ENCODE measurements at places on chromosomes 1 and 21. TPM values are rescaled to one million over a fixed set of nuclear protein-coding genes. Genes with fewer than 3 reads are reported as not detected.

ADORA3 gene
- total RNA-seq, result not detected

SPATA1 gene
- total RNA-seq, result 0.19 TPM

LMX1A gene
- total RNA-seq, result not detected

PLA2G2D gene
- not detected for total RNA-seq

OR2T35 gene
- total RNA-seq, result not detected

LCE1B gene
- total RNA-seq, result not detected

All from myocyte (in vitro differentiated cells).